Epithelial cell of proximal tubule (primary cell): ENCODE measurements at places on chromosomes 16 and 17. TPM values are rescaled to one million over a fixed set of nuclear protein-coding genes. Genes with fewer than 3 reads are reported as not detected.

The C16orf92 gene
- not detected in 2 replicates for total RNA-seq

The CACNG5 gene
- total RNA-seq = not detected in 2 replicates

The SLC6A4 gene
- total RNA-seq = not detected in 2 replicates

The MYH2 gene
- not detected in 2 replicates for total RNA-seq

The SULT1A4 gene
- 2.2 and 2.9 TPM in 2 replicates for total RNA-seq

The EVI2A gene
- 0.29 TPM in 1 of 2 replicates, not detected in the other for total RNA-seq

The ITGAX gene
- 0.23 TPM in 1 of 2 replicates, not detected in the other for total RNA-seq

The TBC1D26 gene
- under 0.01 TPM in 1 of 2 replicates, not detected in the other for total RNA-seq

The CEP112 gene
- 3.3 and 4.7 TPM in 2 replicates for total RNA-seq

The ZMYND15 gene
- 0.36 and 1.5 TPM in 2 replicates for total RNA-seq

The UTS2R gene
- not detected in 2 replicates for total RNA-seq

The SOCS1 gene
- total RNA-seq = 1.5 and 4.6 TPM in 2 replicates

The CA7 gene
- total RNA-seq = 0.12 TPM in 1 of 2 replicates, not detected in the other

The FBXO47 gene
- not detected in 2 replicates for total RNA-seq

The HBA2 gene
- not detected in 2 replicates for total RNA-seq

The GINS3 gene
- total RNA-seq = 14.0 and 22.1 TPM in 2 replicates

The TRPV3 gene
- total RNA-seq = 0.36 and 0.46 TPM in 2 replicates

The CCDC154 gene
- not detected in 2 replicates for total RNA-seq

The MYH13 gene
- total RNA-seq = not detected in 2 replicates

The OSGIN1 gene
- total RNA-seq = 3.7 and 6.1 TPM in 2 replicates

The KRTAP4-4 gene
- total RNA-seq = not detected in 2 replicates

The KRTAP4-1 gene
- total RNA-seq = not detected in 2 replicates
